ENCODE measurements at places on chromosomes 6 and 20. TPM values are rescaled to one million over a fixed set of nuclear protein-coding genes. Genes with fewer than 3 reads are reported as not detected.

ZNF831 gene
- not detected for total RNA-seq

OR12D3 gene
- total RNA-seq = not detected

TGM2 gene
- total RNA-seq = 410 TPM

ZFP64 gene
- 19.8 TPM for total RNA-seq

DNAH8 gene
- not detected for total RNA-seq

ADGRF5 gene
- not detected for total RNA-seq

ZNF133 gene
- 12.4 TPM for total RNA-seq

RSPH4A gene
- 0.11 TPM for total RNA-seq

C6orf15 gene
- not detected for total RNA-seq

ACTR5 gene
- 10.4 TPM for total RNA-seq

NHSL1 gene
- total RNA-seq = 2.7 TPM

TMEM151B gene
- total RNA-seq = not detected

TAGAP gene
- not detected for total RNA-seq

GPR63 gene
- total RNA-seq = 0.61 TPM

ZNF391 gene
- 0.25 TPM for total RNA-seq

LRRC1 gene
- 5.8 TPM for total RNA-seq

THBS2 gene
- not detected for total RNA-seq

TMEM200A gene
- total RNA-seq = not detected

PKHD1 gene
- not detected for total RNA-seq

RBBP8NL gene
- not detected for total RNA-seq

FOXA2 gene
- total RNA-seq = 12.1 TPM

Measured in A549 treated with CpdA at 1 μM for 4 hours (cell line).